ENCODE measurements at places on chromosomes 3 and 15.

DNA sequence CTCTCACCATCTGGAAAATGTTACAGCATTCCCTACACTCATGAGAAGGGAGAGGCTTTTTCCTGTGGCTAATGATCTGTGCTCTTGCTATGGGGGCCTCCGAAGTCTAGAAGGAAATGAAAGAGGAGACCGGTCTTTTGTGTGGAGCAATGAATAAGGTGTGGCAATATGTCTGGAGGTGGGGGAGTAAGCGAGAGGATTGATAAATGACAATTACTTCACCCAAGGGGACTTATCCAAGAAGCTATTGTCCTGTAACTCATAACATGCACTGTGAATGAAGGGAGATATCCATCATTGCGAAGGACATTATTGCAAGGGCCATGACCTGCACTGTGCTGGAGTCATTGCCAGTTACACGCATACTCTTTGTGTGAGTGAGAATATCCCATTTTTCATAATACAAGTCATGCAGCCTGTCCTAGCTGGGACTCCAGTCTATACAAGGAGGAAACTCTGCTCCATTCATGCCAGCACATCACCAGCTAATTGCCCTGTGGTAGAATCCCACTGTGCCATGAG is 37.7 kb upstream of the SYNPR start:
- DNase-seq = no peak

GRCh38 chr3:107392549-107393165 is 15.4 kb downstream of the CCDC54 start:
- no peak for DNase-seq

- no peak for DNase-seq
Observed at GRCh38 chr15:47983533-47983932, 137.3 kb upstream of the SLC24A5 start.

DNA sequence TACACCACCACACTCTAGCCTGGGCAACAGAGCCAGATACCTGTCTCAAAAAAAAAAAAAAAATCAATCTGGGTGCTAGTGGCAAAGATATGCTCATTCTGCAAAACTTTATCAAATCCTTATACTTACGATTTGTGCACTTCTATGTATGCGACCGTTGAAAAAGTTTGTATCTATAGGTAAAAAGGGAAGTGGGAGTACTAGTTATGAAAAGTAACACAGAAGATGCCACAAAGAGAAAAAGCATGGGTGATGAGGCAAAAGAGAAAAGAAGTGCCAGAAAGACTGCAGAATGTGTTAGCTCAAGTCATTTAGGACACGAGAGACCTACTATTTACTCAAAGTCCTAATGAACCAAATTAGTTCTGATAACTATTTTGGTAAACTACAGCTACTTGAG is 407.8 kb downstream of the SHQ1 start:
- no peak for DNase-seq

DNA sequence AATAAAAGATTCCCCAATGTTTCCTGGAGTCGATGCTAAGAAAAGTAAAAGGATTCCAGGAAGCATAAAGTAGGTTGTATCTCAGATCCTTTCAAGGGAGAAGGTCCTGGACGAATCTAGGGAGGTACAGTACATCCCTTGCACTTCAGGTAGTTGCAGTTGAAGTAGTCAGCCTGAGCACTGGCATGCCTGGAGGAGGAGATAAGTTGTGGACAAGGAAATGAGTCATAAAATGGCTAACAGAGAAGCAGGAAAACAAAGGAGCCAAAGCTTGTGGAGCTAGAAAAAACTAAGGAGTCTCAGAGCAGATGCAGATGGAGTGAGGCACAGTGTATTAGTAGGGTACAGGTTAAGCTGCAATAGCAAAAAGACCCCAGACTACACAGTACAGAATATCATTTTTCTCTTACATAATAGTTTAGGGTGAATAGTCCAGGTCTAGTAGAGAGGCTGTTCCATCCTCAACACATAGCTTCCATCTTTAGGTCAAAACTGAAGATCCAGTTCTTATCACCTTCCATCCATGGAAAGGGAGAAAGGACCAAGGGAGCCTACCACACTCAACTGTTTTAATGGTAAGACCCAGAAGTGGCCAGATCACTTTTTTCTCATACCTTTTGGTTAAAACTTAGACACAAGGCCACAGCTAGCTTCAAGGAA is 41.3 kb downstream of the COL6A5 start:
- no peak for DNase-seq

DNA sequence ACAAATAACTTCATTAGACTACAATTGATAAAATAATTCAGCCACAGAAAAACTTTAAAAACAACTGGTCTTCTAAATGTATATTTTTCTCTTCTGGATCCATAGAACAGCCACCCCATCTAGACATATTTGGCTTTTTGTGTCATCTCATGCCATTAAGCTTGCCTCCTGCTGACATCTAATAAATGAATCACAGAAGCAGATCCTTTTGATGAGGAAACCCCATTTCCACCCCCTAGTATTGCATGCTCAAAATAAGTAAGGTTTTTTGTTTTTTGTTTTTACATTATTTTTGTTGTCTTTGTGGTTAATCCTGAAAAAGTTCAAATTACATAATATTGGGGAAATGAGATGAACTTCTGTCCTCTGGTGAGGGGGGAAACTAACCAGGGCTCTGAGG is 94.8 kb downstream of the DUT start:
- no peak for DNase-seq

DNA sequence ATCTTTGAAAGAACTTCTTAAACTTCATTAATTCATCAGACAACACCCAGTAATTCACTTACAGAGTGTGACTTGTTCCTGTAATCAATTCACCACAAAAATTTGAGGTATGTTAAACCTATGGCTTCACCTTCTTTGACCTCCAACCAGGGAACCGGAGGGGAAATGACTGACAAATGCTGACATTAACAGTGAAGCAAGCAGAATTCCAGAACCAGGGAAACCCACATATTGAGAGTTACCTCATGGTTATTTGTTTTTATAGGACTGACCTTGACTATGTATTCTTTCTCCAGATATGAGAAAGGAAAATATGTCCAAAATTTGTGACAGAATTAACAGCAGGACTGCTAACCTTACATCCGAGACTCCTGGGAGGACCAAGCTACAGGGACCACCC is 2.7 kb downstream of the P3H2 start:
- no peak for DNase-seq

DNA sequence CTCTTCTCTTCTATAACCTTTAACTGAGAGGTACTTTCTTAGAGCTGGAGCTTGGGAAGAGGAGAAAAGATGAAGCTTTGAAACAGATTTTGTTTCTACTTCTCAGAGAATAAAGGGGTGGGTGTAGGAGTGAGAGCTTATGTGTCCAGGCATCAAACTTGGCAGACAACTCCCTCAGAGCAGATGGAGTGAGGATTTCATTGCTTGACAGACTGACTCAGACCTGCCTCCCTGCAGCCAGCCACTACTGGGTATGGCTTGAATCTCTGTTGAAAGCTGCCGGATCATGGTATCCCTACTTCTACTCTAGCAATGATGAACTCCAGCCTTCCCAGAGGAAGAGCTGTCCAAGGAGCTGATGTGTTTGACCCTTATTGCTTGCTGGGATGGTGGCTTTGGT is 36.7 kb downstream of the SYN2 start:
- no peak for DNase-seq

- DNase-seq = peak; percentile 39
Observed at GRCh38 chr15:23424111-23424904, 22.7 kb downstream of the GOLGA6L2 start.

DNA sequence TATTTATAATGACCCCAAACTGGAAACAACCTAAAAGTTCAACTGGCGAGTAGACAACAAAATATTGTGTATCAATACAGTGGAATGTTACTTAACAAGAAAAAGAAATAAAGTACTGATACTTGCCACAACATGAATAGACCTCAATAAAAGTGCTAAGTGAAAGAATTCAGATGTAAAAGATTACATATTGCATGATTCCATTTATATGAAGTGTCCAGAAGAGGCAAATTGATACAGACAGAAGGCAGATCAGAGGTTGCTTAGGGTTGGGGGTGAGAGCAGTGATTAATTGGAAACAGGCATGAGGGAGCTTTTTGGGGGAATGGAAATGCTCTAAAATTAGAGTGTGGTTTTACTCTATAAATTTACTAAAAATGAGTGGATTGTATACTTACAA is 183.3 kb downstream of the SATB1 start:
- no peak for DNase-seq

- DNase-seq = peak; percentile 63
Observed at GRCh38 chr15:101390060-101390459, 95.0 kb upstream of the SNRPA1 start.

DNA sequence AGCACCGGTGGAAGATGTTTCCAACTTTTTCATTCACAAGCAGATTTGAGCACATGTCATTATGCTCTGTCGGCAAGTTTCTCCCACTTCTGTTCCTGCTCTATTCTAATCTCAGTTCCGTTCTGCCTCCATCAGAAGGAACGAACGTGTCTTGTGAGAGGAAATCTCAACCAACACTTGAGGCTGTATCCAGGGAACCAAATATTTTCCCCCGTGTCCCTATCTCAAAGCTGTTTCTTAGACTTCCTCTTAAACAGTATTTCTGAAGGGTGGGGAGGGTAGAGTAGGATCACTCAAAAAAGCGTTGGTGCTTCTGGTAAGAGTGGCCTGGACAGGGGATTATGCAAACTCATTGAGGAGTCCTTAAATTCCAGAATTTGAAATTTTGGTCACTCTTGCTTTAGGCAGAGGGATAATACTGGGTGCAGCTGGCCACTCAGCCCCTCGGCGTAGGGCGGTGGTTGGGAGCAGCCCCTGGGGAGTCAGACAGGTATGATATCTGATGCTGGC is 54.9 kb downstream of the FRMD4B start:
- peak; percentile 74 for DNase-seq

DNA sequence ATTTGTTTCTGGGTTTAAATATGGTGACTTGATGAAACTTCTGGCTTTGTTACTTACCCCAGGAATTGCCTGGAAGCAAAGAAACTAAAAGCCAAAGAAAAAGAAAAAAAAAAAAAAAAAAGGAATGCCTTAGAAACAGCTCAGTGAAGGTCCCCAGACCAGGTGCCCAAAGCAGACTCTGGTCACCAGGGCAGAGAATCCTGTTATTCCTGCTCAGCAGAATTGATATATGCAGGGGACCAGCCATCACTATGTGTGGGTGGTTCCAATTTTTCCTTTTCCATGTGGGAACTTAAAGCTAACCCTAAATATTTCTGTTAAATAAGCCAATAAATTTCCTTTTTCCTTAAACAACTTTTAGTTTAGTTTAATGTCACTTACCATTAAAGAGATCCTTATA is 100.8 kb upstream of the TPRG1 start:
- no peak for DNase-seq

DNA sequence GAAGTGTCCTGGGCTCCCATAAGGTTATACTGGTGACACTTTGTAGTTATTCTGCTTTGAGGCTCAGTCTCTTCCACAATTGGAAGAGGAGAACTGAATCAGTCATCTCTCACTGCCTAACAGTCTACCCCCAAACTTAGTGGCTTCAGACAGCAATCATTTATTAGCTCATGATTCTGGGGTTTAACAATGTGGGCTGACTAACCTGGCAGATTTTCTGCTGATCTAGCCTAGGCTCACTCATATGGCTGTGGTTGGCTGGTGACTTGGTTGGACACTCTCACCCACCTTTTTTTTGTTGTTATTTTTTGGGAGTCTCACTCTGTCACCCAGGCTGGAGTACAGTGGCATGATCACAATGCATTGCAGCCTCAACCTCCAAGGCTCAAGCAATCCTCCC is 7.1 kb downstream of the GPD1L start:
- no peak for DNase-seq

DNA sequence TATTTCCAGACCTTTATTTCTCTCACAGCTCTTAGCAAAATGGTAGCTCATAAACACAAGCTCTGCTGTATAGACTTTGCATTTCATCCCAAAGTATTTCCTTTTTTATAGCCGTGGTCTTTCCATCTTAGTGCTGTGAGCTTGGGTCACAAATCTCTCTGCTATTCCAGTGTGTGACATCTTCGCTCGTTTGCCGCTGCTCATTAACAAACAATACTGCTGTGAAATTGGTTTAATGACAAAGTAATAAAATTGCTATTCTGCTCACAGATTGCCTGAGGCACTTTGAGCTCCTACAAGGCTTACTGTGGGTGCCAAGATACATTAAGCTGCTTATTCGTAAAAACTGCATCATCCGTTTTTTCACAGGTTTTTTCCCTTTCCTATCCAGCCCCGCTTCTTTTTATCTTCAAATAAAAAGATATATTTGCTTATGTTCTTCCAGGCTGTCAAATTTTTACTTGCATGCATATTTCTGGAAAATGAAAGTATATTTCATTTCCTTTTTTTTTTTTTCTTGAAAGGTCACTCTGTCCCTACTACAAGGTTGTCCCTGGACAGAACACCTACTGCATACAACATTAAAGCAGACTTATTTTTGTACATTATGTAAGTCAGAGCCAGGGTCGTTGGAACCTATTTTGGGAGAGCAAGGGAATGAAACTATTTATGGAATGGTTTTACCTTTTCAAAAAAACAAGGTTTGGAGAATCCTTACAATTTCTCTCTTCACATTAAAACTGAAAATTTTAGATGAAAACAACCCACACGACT is 174.5 kb downstream of the MEIS2 start:
- DNase-seq = no peak

DNA sequence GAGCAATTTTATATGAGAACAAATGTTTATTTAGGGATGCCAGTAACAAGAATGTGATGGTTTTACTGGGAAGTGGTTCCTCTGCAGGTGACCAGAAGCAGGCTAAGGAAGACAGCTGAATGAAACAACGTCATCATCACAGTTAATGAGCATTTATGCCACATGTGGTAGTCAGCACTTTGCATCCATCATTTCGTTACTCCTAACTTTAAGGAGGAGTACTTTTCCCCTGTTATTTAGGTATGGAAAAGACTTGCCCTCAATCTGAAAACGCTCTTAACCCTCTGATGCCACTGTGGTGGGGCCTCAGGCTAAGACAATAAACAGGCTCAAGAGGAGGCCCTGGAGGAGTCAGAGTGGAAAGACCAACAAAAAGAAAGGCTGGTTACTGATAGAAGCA is 31.2 kb downstream of the INTS14 start:
- no peak for DNase-seq

DNA sequence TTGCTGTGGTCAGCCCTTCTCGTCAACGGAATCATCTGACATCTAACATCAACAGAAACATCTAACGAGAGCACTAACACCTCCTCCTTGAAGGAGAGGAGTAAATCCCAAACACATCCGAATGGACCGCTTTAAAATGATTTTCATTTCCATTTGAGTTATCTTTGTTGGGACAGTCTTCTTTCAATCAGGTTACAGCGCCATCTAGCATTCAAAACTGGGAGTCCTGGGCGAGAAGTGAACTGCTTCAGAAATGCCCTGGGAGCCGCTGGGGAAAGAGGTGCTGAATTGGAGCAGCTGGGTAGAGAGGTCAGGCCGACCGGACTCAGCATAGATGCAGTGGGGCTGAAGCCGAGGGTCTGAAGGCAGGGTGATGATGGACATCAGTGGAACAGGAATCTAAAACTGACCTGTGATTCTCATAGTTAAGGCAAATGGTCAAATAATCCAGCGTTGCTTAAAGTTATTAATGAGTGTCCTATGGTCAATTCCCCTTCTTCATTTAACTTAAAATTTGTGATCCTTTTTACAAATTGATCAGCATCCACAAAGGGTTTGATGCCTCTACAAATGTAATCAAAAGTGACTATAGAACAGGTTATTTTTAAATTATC is 170.0 kb upstream of the NDN start:
- no peak for DNase-seq

Measured in upper lobe of right lung (tissue), 1 donor.